ENCODE measurements at places on chromosomes 6 and 20.

DNA sequence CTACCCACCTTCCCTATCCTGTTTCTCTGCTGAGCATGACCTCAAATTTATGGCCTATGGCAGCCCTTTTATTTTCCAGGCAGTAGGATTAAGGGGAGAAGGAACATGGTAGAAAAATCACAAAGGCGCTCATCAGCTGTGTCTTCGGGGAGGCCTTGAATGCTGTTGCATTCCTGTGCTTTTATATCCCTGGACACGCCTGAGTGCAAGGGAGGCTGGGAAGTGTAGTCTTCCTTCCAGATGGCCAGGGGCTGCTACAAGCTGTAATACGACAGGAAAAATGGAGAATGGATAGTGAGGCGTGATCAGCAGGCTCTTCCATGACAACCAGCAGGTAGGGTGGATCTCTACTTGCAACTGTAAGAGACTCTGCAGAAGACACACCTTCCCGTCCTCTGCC lies 210.9 kb upstream of the GGTLC1 start:
- DNase-seq = no peak

- no peak for DNase-seq
Measured at GRCh38 chr6:25057111-25057905, 121.5 kb upstream of the RIPOR2 start.

DNA sequence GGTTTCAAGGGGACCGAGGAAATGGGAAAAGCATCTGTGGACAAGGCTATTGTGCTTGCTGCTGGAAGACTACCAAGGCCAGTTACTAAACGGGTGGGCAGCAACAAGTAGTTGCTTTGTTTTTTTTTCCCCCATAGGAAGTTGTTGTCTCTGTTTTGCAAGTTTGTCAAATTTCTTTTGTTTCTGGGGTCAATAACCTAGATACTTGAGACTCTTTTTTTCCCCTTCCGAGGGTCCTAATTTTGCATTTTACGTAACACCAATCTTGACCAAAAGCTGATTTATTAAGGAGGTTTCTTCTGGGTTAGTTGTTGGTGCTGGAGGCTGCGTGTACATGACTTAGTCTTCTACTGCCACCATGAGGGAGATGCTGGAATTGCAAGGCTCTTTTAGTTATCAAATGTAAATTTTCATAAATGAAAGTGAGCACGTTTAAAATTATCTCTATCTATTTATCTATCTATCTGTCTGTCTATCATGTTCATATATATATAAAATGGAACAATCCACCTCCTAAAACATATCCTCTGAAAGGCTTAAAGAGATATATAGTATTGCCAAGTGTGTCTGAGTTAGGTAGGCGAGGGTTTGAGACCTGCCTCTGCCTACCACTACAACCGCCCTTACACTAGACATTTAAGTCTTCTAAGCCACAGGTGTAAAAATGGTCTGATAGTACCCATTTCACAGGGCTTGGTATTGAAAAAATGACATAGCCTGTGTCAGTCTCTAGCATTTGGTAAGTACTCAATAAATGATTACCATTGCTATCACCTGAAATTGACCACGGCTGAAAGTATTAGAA lies 60.2 kb downstream of the GCLC start:
- DNase-seq = peak; percentile 66

- DNase-seq = no peak
Measured at GRCh38 chr20:58932170-58932569, 48.9 kb upstream of the NELFCD start.

GRCh38 chr20:55790178-55790577 lies 215.1 kb downstream of the CBLN4 start:
- DNase-seq = no peak

- DNase-seq = no peak
Measured at GRCh38 chr6:55568808-55569439, 10.1 kb downstream of the HMGCLL1 start.

DNA sequence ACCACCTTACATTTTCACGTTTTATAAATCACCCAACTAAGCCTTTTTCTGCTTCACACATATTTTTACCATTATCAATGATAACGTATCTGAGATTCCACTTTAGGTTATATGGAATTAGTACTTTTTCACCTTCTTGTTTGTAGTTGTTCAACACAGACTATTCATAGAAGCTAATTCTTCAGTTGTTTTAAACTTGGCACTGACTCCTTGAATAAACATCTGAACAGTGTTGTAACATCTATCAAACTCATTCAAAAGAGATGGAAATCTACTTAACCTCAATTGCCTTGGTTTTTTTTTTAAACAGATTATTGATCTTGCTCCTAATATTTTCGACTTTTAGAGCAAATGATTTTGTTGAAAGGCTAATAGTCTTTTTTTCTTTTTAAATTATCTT lies 34.2 kb downstream of the PTPRA start:
- no peak for DNase-seq

DNA sequence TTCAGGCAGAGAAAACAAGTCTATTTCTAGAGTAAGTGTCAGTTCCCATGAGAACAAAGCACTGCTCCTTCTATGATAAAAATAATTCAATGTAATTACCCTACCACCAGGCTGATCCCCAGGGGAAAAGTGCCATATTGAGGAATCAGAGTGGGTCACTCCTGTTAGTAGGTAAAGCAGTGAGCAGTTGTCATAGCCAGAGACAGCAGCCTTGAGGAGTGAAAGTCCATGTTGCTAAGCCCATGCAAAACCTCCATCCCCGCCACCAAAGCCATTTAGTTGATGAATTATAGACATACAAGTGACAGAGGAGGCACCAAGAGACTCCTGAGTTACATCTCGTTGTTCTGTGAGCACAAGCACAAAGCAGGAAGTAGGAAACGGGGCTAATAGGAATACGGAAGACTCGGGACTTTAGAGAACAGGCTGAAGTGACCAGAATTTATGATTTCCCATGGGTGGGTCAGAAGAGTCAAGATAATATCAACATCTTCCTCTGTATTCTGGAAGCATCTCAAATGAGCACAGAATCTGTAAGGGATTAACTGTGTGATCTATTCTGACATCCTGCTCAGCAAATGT lies 197.9 kb downstream of the MAFB start:
- no peak for DNase-seq

DNA sequence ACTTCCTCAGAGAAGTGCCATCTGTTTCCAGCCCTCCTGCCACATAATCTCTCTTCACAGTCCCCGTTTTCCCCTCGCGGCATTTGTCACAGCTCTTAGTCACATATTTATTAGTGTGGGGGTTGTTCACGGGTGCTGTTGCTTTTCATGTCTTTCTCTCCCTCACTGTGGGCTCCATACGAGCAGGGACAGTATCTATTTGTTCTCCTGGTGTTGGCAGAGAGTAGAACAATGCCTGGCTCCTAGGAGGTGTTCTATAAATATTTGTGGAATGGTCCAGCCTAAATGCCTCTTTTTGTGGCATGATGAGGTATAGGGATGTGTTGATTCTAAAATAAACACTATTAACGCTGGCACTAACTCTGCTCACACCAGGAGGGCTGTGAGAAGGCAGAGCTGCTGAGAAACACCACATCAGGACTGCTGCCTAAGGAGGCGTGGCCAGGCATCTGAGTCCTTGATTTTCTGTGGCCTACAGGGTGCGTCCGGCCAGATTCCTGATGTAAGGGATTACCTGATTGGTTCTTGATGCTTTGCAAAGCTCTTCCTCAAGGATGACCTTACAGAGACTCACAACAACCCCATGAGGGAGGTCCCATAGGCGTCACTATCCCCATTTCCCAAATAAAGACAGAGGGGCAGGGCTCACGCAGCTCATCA lies 219.8 kb upstream of the ARID1B start:
- peak; percentile 20 for DNase-seq

GRCh38 chr6:29887819-29888776 lies 54.2 kb upstream of the HLA-A start:
- DNase-seq = no peak

GRCh38 chr6:131828080-131828479 lies 20.3 kb downstream of the ENPP1 start:
- DNase-seq = no peak

DNA sequence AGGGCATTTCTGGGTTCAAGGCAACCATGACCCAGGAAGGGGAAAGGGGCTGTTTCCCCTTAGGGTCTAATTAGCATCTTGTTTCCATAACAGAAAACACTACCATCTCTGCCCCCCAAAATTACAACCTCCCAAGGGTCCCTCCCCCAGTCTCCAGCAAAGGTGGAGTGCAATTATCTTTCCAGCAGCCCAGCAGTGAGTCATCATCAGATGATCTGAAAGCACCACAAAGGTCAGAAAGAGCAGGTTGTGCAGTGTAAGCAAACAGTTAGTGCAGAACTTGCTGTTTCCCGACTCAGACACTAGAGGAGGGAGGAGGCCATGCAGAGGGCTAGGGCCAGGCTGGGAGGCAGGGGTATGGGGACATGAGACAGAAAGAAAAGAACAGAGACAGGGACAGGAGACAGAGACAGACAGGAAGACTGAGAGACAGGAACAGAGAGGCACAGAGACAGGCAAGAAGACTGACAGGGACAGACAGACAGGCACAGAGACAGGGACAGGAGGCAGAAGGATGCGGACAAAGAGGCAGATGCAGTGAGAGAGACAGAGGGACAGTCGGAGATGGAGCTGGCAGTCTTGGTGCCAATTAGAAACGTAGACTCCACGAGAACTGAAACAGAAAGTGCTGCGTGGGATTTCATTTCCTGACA lies 62.5 kb downstream of the PYGB start:
- DNase-seq = peak; percentile 31

DNA sequence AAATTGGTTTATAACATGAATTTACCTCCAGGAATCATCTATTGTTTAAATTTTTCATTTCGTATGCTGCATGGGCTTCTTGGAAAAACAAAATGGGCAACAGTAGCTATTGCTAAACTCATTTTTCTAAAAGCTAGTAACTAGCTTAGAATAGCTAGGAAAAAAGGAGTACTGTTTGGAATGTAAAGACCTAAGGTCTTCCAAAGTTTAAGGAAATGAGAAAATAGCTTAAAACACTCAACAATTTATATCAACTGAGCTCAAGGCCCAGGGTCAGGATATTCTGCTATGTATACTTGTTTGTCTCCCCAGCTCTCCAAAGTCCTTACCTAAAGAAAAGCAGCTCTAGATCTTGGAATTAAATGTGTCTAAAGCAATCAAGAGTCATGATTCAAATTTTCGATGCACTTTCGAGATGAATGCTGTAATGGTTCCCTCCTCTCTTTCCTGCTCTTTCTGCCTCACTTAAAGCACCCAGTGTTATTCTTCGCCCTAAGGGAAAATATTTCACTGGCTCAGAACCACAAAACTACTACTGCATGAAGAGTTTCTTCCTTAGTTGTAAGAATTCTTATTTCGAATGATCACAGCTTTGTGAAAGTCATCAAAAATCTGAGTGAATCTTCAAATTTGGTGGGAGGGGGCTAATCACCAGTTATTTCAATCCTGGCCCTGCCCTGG lies 41.6 kb downstream of the LYRM4 start:
- DNase-seq = no peak

DNA sequence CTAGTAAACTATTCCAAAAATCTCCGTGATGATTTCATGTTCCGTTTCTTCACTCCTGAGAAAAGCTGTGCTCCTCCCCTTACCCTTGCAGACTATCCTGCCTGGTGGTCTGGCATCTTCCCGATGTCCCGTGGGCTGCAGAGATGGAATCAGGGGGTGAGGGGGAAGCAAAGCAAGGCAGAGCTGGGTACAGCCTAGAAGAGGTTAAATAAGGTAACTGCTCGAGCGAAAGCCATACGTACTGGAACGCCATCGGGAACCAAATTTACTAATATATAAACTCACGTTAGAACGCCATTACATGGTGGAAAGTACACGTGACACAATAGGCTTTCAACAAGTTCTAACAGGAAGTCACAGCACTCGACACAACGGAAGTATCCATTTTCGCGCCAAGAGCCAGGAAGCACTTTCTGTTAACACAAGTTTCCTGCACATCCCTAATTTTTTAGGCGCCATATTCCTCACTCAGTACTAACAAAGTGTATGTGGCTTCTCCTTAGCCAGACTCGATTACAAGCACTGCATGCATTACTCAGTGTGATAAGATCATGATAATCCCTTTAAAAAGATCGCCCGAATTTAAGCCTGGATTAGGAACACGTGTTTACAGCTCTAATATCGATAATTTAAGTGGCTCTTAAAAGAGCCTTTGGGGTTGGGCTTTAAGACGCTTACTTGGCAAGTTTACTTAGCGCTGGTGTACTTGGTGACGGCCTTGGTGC lies 101.6 kb upstream of the PRSS16 start:
- no peak for DNase-seq

DNA sequence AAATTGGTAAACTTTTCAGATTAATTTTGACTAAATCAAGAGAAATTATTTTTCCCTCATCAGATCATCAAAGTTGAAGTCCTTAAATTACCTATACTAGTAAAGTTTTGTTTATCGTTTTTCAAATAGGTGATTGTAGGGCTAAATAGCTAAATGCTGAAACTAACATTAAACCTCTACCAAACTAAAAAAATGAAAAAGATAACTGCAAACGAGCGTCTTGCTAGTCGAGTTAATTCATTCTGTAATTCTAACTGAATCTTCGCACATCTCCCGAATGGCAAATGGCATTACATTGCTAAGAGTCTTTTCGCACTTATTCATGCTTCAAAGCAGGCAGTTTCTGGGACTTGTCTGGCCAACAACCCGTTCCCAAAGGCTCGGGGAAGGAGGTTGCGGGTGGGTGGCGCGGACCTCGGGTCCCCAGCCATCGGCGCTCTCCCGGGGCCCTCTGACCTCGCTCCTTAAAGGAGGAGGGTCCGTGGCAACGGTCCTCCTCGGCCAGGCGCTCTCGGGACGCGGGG lies 43.8 kb downstream of the POPDC3 start:
- peak; percentile 15 for DNase-seq

- DNase-seq = no peak
Measured at GRCh38 chr6:158413028-158413427, 100.8 kb downstream of the TULP4 start.

GRCh38 chr6:3884007-3884745 lies 35.0 kb downstream of the FAM50B start:
- no peak for DNase-seq

GRCh38 chr6:139547122-139547776 lies 172.8 kb upstream of the CITED2 start:
- DNase-seq = no peak

GRCh38 chr6:38021571-38021970 lies 202.0 kb downstream of the ZFAND3 start:
- DNase-seq = no peak

DNA sequence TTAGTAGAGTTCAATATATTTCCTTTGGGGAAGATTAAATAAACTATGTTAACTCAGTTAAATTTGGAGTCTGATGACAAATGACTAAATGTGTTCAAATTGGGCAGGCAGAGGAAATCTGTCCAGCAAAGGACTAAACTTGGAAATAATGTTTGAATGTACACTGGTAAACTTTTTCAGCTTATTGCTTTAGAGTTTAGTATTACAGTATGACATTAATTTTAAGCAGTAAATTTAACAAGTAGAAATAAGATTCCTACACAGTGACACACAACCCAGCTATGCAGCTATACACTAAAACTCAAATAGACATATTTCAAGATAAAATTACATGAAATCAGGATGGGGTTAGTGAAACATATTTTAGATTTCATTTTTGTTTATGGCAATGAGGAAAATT lies 42.6 kb upstream of the HDGFL1 start:
- no peak for DNase-seq

- DNase-seq = no peak
Measured at GRCh38 chr20:55166063-55166462, 690.7 kb downstream of the DOK5 start.

GRCh38 chr6:155939253-155939652 lies 483.6 kb upstream of the NOX3 start:
- DNase-seq = no peak

GRCh38 chr6:107390685-107391435 lies 68.5 kb downstream of the PDSS2 start:
- DNase-seq = no peak

Data from NCI-H1694 (cell line).